CD14-positive monocyte (primary cell): ENCODE measurements at places on chromosomes 6 and 20.

DNA sequence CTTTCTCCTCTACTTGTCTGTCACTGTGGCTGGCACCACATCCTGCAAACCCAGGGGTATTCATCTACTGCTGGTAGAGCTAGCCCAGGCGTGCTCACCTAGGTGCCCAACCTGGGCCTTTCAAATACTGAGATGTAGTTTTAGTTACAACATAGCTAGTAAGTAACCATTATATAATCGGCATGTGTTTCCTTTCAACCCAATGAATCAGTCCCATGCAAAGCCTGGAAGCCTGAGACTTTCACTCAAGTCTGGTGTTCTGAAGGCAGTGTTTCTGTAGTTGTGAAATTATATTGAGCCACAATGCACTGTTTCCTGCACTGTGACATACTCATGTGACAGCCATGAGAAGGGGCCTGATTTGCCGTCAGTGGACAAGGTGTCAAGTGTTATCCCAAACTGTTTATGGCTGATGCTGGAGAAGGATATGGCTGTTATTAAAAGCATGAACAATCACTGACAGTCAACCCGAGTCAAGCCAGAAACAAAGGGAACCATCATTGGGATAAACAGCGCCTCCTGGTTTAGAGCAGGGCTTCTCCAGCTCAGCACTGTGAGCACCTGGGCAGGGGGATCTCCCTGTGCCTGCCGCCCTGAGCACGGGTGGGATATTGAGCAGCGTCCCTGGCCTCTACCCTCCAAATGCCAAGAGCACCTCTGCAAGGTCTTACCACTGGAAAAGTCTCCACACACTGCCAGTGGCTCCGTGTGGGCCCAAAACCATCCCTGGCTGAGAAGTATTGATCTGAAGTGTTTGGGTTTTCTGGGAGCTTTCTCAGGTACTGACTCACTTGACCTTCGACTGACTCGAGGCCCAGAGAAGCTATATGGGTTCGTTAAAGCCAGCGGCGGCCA lies 1.6 kb downstream of the PSMA7 start:
- DNase-seq = peak; percentile 66

- DNase-seq = peak; percentile 52
Observed at GRCh38 chr20:33262658-33263065, 20.4 kb upstream of the BPIFB1 start.

DNA sequence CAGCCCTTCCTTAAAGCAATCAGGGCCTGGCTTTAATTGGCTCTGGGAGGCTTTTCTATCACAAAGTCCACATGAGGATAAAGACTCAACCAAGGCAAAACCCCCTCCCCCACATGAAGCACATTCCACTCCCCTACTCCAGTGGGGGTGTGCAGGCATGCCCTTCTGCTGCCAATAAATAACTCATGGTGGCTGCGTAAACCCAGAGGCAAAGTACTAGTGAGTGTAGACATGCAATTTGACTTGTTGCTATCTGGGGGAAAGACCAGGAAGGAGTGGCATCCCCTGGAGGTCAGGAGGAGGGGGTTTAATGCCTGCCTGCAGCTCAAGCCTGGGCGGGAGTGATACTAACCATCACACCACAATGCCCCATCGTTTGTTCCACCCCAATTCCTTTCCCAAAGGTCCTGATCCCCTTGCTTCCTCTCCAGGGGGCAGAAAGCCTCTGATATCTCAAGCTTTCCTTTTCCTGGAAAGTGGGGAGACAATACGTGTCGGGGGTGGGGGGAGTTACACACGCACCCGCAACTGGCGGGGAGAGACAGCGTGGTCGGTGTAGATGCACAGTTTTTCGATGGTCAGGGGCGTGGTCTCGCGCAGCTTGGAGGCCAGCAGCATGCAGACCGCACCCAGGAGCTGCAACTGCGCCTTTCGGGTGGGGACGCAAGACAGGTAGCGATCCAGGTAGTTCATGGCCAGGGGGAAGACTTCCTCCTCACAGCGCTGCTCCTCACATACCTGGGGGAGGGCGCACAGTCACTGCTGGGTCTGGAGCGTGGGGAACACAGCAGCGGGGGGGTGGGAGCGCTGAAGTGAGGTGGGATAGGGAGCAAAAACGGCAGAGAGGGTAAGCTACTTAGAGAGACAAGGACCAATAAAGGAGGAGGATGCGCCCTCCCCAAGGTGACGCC lies 1.5 kb downstream of the CCND3 start:
- DNase-seq = no peak

DNA sequence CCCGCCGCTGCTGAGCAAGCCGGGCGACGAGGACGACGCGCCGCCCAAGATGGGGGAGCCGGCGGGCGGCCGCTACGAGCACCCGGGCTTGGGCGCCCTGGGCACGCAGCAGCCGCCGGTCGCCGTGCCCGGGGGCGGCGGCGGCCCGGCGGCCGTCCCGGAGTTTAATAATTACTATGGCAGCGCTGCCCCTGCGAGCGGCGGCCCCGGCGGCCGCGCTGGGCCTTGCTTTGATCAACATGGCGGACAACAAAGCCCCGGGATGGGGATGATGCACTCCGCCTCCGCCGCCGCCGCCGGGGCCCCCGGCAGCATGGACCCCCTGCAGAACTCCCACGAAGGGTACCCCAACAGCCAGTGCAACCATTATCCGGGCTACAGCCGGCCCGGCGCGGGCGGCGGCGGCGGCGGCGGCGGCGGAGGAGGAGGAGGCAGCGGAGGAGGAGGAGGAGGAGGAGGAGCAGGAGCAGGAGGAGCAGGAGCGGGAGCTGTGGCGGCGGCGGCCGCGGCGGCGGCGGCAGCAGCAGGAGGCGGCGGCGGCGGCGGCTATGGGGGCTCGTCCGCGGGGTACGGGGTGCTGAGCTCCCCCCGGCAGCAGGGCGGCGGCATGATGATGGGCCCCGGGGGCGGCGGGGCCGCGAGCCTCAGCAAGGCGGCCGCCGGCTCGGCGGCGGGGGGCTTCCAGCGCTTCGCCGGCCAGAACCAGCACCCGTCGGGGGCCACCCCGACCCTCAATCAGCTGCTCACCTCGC lies 1.5 kb downstream of the ARID1B start:
- no peak for DNase-seq

GRCh38 chr6:13429406-13429753 lies 58.0 kb downstream of the GFOD1 start:
- DNase-seq = no peak

DNA sequence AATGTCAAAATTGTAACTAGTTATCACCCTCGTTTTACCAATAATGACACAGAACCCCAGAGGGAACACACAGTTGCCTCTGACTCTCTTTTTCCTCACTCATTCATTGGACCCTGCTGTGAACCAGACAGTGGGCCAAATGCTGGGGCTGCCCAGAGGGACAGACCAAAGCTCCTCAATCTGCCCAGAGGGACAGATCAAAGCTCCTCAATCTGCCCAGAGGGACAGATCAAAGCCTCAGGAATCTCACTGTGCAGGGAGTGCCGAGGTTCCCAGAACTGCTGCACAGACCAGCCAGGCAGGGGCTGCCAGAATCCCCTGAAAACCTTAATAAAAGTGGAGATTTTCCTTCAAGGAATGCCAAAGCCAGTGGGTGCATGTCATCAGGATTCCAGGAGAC lies 179.1 kb downstream of the SOD2 start:
- DNase-seq = no peak

- no peak for DNase-seq
Observed at GRCh38 chr6:131549811-131550210, 23.2 kb upstream of the ARG1 start.

GRCh38 chr6:35601331-35602132 lies 87.2 kb downstream of the FKBP5 start:
- peak; percentile 60 for DNase-seq

GRCh38 chr6:55136916-55137315 lies 37.4 kb upstream of the HCRTR2 start:
- no peak for DNase-seq

DNA sequence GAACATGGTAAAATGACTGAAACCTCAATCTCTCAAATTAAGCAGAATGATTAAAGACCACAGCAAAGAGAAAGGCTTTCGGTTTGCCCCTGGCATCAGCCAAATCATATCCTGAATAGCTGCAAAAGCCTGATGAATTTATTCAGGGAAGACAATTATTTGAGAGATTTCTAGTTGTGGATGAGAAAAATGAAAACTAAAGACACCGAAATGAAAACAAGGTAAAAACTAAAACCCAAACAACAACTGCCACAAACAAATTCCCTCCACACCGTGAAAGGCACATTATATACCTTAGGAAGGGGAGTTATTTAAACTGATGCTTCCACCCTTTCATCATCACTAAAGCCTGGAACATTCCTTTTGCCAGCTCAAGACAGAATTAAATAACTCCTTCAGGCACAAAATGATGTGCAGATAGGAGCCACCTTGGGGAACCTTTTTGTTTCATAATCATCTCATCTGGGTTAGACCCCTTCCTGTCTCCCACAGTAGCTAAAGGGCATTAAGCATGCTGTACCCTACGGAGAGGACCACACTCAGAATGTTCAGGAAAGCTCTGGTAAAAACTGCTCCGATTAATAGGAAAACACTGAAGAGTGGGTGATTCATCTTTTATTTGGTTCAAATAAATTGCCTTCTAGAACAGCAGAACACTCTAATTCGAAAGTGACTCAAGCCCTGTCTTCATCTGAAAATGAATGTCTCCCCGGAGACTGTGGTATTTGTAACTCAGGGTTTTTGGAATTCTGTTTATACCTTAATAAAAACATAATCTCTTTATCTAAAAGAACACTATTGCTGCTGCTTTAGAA lies 9.1 kb upstream of the ANKRD60 start:
- DNase-seq = no peak

DNA sequence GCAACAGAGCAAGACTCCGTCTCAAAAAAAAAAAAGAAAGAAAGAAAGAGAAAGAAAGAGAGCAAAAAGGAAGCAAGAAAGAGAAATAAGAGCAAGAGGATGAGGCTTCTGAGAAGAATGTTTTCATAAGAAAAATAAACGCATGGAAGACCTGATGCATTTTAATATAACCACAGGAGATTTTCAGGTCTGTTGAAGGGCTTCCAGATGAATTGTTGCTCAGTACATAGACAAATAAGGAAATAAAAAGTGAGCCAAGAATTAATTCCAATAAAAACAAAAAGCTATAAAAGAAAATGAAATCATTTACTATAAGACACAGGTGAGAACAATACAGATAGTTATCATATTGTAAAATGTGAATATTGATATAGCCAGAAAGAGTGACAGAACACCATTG lies 43.5 kb downstream of the PERP start:
- DNase-seq = no peak

DNA sequence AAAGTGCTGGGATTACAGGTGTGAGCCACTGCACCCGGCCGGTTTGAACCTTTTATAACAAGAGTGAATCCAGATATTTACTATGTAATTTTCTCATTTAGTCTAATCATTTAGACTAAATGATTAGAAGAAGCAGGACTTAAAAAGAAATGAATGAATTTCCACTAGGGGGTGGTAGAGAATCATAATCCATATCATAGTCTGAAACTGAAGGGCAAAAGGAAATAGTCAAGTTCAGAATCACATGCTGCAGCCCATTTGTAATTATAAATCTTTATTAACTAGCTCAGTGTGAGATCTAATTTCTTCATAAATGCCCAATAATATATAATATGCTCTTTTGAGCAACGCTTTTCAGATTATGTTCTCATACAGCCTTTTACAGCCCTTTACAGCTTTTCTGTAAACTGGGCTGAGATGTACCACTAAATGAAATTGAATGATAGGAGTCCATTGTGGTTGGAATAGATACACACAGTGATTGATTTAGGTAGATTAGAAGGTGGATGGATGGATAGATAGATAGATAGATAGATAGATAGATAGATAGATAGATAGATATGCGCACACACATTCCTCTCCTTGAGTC lies 31.8 kb downstream of the PSMB9 start:
- peak; percentile 67 for DNase-seq

GRCh38 chr6:141437685-141438084 lies 695.0 kb upstream of the GJE1 start:
- DNase-seq = no peak

DNA sequence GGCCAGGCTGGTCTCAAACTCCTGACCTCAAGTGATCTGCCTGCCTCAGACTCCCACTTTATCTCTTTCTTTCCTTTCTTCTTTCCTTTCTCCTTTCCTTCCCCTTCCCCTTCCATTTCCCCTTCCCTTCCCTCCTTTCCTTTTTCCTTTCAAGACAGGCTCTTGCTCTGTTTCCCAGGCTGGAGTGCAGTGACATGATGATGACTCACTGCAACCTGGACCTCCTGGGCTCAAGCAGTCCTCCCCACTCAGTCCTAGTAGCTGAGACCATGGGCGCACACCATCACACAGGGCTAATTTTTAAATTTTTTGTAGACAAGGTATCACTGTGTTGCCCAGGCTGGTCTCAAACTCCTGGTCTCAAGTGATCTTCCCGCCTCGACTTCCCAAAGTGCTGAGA lies 377.6 kb upstream of the ZFP64 start:
- DNase-seq = no peak

DNA sequence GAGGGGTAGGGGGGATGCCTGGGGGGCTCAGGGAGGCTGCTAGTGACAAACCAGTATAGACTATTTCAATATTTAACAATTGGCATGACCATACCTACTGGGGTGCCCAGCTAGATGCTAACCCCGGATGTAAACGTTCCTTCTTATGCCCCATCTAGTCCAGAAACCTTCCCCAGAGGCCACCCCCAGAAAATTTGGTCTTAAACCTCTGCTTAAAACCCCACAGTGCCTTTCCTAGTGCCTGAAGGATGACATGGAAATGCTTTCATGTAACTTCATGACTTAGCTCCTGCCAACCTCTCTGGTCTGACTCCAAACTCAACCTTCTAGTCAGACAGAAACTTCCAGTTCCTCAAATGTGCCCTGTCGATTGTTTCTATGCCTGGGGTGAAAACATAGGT lies 52.0 kb downstream of the JPH2 start:
- no peak for DNase-seq

- no peak for DNase-seq
Observed at GRCh38 chr6:168988801-168989200, 264.8 kb downstream of the THBS2 start.

DNA sequence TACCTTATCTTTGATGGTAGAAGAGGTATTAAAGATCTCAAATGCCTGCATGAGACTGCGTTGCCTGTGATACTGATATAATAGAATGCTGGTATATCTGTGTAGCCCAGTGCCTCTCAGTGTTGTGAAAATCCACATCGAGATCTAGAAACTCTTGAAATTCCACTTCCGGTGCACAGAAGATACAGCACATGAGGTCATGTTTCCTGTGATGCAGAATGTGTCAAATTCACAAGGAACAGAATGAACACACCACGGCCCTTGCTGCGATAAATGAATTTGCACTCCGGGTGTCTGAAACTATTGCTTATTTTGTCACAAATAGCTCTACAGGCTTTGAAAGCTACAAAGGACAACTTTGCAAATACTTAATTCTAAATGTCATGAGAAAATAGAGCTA lies 687.9 kb upstream of the AGPAT4 start:
- no peak for DNase-seq

- no peak for DNase-seq
Observed at GRCh38 chr6:109188115-109188411, 92.8 kb downstream of the CEP57L1 start.

- DNase-seq = no peak
Observed at GRCh38 chr6:105272786-105273185, 93.0 kb upstream of the POPDC3 start.

DNA sequence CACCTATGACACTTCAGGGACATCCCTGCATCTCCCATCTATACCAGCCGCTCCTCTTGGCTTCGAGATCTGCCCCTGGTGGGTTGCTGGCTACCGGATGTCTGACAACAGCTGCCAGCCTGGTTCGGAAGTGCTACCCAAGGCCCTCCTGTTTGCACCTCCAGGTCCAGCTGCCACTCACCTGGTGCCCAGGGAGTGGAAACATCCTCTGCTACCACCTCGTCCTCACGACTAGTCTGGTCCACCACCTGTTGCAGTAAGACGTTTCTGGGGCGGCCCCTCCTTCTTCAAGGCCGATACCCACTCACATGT lies 8.3 kb upstream of the PCMTD2 start:
- DNase-seq = no peak

- no peak for DNase-seq
Observed at GRCh38 chr20:50848341-50848808, 53.5 kb downstream of the BCAS4 start.
